ENCODE measurements at places on chromosomes 5 and 9. TPM values are rescaled to one million over a fixed set of nuclear protein-coding genes. Genes with fewer than 3 reads are reported as not detected.

GRCh38 chr9:69646810-69647209, 25.4 kb downstream of the APBA1 start:
- no peaks in the 10 kb centered on the region for H3K36me3 ChIP-seq
- H3K4me1 ChIP-seq = peaks cover 9% of the 10 kb centered on the region
- H3K4me3 ChIP-seq = no peak overlapping the region
- no peak overlapping the region for H3K27ac ChIP-seq

GRCh38 chr5:31048282-31049270, 144.9 kb upstream of the CDH6 start:
- H3K27me3 ChIP-seq = no peaks in the 10 kb centered on the region
- H3K4me1 ChIP-seq = peaks cover 11% of the 10 kb centered on the region

GRCh38 chr5:1105350-1106265, 6.3 kb downstream of the SLC12A7 start:
- no peak overlapping the region for H3K27ac ChIP-seq
- H3K36me3 ChIP-seq = peaks cover 9% of the 10 kb centered on the region
- H3K4me3 ChIP-seq = no peak overlapping the region
- H3K27me3 ChIP-seq = no peaks in the 10 kb centered on the region

DNA sequence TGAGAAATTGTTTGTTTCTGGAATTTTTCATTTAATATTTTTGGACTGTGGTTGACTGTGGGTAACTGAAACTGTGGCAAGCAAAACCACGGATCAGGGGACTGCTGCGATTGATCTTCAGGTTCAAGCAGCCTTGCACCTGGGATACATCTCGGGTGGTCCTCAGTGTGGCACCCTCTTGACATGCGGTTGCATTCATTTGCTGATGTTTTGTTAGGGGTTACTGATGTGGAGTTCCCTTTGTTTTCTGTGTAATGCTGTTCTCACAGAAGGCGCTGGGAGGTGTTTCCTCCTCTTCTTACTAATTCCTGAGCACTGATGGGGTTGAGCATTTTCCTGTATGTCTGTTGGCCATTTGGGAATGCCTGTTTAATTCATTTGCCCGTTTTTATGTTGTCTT, 60.4 kb downstream of the EHMT1 start:
- peaks cover 16% of the 10 kb centered on the region for H3K36me3 ChIP-seq
- no peak overlapping the region for H3K27ac ChIP-seq
- H3K4me1 ChIP-seq = peaks cover 22% of the 10 kb centered on the region
- DNase-seq = peak; percentile 70
- H3K27me3 ChIP-seq = no peaks in the 10 kb centered on the region

- H3K4me1 ChIP-seq = no peaks in the 10 kb centered on the region
- H3K27ac ChIP-seq = peak overlapping the region; percentile 57
- no peaks in the 10 kb centered on the region for H3K36me3 ChIP-seq
Observed at GRCh38 chr5:11903121-11903613, 1.1 kb downstream of the CTNND2 start.

- no peaks in the 10 kb centered on the region for H3K27me3 ChIP-seq
- no peak for DNase-seq
- no peaks in the 10 kb centered on the region for H3K4me1 ChIP-seq
- H3K27ac ChIP-seq = no peak overlapping the region
- no peaks in the 10 kb centered on the region for H3K36me3 ChIP-seq
Observed at GRCh38 chr9:5799314-5799713, 33.6 kb downstream of the ERMP1 start.

DNA sequence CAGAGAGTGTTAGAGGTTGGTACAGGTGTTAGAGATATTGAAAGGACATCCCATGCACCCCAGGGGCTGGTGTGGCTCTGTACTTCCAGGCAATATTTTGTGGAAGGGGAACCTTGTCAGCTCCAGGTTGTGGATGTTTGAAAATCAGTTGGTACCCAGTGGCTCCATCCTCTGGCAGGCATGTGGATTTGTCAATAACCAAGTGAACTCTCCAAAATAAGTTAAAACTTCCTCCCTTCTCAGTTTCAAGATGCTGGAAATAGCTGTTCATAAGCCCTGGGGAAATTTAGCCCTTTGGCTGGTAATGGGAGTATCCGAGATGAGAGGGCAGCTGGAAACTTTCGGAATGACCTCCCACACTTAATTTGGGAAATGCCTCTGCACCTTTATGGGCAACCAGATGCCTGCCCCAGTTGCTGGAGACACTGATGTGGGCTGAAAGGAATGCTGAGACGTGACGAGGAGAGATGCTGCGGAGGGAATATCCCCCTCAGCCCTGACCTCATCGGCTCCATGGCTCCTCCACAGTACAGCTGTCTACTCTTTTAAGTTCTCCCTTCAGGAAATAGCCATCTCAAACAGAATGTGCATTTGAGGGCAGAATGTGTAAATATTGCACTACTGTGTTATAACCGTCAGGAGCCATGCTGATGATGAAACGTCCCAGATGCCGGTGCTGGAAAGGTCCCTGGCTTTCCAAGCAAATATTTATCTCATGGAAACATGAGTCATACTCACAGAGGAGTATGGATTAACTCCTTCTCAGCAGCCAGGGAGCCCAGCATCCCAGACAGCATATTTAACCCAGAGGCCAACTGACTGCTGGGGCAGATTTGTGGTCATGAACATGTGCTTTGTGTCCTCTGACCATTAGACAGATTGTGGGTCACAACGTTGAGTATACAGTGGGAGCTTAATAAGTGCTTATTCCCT, 29.5 kb downstream of the TGFBI start:
- no peak overlapping the region for H3K4me3 ChIP-seq
- H3K4me1 ChIP-seq = no peaks in the 10 kb centered on the region
- no peak overlapping the region for H3K27ac ChIP-seq
- peak; percentile 81 for DNase-seq

GRCh38 chr9:129838707-129839259, 3.5 kb downstream of the USP20 start:
- peaks cover 6% of the 10 kb centered on the region for H3K36me3 ChIP-seq
- no peak overlapping the region for H3K4me3 ChIP-seq
- no peaks in the 10 kb centered on the region for H3K27me3 ChIP-seq
- H3K4me1 ChIP-seq = no peaks in the 10 kb centered on the region
- no peak overlapping the region for H3K27ac ChIP-seq

DNA sequence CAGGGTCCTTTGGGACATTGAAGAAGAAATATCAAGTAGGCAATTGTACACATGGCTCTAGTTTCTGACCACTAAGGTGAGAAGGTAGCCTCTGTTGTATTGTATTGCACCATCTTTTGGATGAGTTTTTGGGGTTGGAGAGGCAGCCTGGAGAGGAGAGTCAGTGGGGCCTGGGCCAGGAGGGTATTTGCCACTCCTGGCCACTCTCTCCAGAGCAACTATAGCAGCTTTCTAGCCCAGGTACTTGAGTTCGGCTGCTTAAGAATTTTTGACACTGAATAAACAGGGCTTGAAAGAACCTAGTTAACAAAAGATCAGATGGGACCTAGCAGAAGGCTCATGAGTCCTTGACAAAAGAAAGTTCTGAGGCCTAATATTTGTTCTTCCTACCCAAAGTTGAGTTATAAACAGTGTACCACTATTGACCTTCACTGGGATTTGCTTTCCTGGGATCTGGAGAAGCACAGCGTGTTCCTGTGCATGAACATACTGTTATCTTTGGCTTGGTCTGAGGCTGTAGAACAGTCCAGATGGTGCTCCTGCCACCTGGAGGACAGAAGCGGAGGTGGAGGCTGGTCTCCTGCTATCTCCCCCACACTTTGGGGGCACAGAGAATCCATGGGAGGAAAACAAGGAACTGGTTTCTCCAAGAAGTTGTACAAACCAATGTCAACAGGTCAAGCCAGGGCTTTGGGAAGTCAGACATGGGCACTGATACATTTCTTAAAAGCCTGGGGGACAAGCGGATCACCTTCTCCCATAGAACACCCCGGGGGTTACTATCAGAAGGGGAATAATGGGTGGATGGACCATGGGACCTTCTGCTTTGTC, 110.4 kb upstream of the LIFR start:
- H3K36me3 ChIP-seq = no peaks in the 10 kb centered on the region
- no peaks in the 10 kb centered on the region for H3K27me3 ChIP-seq
- peak; percentile 71 for DNase-seq

DNA sequence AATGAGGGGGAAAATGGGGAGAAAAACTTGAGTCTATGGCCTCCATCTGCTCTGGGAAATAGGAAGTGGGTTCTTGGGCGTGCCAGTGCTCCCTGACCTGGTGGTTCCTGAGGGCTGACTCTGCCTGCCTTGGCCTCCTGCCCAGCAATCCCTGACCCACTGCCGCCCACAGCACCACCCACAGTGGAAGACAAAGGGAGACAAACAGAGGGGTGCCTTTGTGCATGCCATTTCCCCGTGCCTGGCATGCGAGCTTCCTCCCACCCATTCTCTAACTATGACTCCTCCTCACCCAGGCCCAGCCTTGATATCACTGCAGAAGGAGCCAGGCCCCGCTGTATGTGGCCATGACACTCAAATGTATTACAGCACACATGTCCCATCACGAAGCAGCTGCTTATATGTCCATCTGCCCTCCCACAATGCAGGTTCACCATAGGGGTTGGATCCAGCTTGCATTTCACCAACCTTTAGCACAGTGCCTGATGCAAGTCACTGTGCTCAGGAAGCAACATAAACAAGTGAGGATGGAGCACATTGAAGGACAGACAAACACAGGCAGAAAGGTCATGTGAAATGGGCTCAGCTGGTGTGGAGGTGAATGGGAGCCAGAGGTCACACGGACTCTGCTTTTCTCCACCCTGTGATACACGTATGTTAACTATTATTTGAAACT, 84.4 kb downstream of the ADRB2 start:
- peaks cover 16% of the 10 kb centered on the region for H3K4me1 ChIP-seq
- H3K4me3 ChIP-seq = no peak overlapping the region
- peak; percentile 44 for DNase-seq

- H3K4me1 ChIP-seq = no peaks in the 10 kb centered on the region
- no peaks in the 10 kb centered on the region for H3K36me3 ChIP-seq
- no peak for DNase-seq
- no peaks in the 10 kb centered on the region for H3K27me3 ChIP-seq
Observed at GRCh38 chr9:135659252-135659651, 3.9 kb upstream of the LCN9 start.

DNA sequence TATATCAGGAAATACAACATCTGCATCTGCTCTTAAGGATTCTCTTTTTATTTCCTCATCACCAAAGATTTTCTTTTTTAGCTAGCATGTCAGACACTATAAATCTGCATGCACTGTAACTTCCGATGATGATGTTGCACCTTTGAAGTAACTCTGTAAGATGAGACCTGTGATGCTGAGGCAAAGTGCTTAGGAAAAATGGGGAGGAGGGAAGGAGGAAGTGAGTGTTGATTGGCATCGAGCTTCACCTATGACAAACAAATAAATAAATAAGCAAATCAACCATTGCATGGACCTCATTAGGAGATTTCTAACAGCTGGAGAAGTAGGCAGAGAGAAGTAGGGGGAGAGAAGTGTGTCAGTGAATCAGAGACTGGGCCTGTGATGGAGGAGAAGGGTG, 52.6 kb downstream of the ENC1 start:
- H3K27ac ChIP-seq = no peak overlapping the region
- no peak for DNase-seq
- H3K36me3 ChIP-seq = no peaks in the 10 kb centered on the region
- no peak overlapping the region for H3K4me3 ChIP-seq

DNA sequence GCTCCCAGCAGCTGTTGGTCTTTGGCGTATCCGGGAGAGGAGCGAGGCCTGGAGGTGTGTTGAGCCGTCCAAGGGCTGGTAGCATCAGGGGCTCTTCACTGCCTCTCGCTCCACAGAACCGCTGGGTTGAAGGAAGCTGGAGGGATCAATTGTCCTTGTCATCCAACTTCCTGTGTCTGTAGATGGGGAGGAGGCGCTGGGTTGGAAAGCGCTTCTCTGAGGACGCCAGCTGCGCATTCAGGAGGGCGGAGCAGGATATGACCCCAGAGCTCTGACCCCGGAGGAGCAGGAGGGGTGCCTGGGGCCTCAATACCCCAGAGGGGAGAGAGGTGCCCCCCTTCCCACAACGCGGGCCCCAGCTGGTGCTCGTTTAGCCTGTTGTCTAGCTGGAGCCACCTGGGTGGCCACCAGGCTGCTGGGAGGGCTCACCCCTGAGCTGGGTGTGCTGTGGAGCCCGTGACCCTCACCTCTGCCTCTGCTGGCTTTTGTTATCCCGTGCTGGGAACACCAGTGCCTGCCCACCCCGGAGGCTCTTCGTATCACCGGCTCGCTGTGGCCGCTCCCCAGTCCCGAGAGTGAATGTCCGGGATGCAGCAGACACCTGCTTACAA, 2.0 kb upstream of the DBH start:
- H3K36me3 ChIP-seq = no peaks in the 10 kb centered on the region
- no peak overlapping the region for H3K4me3 ChIP-seq
- peak overlapping the region; percentile 71 for H3K27ac ChIP-seq
- DNase-seq = no peak
- H3K4me1 ChIP-seq = no peaks in the 10 kb centered on the region

Gene LCN6
- total RNA-seq = not detected

Gene IL7R
- total RNA-seq = 0.84 TPM

Gene FAM13B
- total RNA-seq = 22.9 TPM

Gene IL31RA
- total RNA-seq = not detected

Gene DPYSL3
- 105 TPM for total RNA-seq
